ENCODE measurements at places on chromosomes 6 and 20. TPM values are rescaled to one million over a fixed set of nuclear protein-coding genes. Genes with fewer than 3 reads are reported as not detected.

DNA sequence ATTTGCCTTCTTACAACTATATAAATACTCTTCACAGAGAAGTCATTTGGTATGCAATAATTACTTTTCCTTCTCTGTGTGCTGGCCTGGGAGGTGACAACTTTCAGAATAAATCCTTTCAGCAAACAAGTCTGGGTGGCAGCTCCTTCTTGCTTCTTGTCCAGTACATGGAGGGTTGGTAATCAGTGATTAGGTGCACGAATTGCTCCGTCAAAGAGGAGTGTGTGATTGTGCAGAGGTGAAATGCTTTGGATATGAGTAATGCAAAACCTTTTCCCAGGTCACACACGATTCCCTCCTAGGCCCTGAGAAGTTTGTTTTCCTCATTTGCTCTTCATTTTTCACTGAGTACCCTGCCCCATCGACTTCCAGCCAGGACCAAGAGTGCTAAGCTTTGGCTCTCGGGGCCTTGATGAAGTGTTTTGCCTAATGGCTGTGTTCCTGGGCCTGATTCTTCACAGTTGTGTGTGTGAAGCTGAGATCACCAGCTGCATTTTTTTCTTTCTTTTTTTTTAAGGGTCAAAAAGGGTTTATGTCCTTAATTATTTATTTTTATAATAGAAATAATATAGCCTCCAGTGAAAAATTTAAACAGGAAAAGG lies 216.5 kb downstream of the ZMYND8 start:
- no peak for DNase-seq
- no peak overlapping the region for H3K4me3 ChIP-seq
- no peak overlapping the region for H3K27ac ChIP-seq
- H3K36me3 ChIP-seq, result no peaks in the 10 kb centered on the region

Gene DCDC2
- not detected for total RNA-seq

Gene PXDC1
- 310 TPM for total RNA-seq

Gene SLC35D3
- not detected for total RNA-seq

DNA sequence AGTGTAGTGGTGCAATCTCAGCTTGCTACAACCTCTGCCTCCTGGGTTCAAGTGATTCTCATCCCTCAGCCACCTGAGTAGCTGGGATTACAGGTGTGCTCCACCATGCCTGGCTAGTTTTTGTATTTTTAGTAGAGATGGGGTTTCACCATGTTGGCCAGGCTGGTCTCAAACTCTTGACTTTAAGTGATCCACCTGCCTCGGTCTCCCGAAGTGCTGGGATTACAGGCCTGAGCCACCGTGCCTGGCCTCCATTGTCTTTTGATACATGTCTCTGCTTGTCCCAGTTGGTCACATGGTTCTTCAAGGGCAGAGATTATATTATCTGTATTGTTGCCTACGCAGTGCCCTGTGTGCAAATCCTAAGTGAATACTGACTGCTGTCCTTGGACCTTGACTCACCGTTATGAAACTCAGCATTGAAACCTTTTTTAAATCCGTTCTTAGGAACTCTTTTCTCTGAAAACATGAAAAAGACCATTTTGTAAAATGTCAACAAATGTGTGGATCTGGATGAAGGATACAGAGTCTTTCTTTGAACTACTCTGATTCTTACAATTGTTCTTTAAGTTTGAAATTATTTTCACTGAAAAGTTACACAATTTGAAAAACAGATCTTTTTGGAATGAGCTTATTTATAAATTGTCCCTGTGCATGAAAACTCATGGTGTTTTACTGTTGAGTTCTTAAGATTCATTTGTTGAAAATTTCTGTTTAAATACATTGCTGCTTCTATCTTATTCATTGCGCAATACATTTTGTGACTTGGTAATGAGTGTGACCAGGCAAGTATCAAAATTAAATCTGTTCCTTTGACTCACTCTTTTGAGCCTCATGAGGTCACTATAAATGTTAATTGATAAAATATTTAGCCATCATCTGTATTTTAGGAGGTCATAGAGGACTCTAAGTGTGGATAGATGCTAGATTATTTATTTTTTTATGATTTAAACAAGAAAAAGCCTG lies 293.5 kb downstream of the UTRN start:
- no peak overlapping the region for H3K4me3 ChIP-seq
- DNase-seq, result no peak
- H3K4me1 ChIP-seq, result no peaks in the 10 kb centered on the region
- peaks cover 4% of the 10 kb centered on the region for H3K36me3 ChIP-seq

Gene OR2H2
- not detected for total RNA-seq

DNA sequence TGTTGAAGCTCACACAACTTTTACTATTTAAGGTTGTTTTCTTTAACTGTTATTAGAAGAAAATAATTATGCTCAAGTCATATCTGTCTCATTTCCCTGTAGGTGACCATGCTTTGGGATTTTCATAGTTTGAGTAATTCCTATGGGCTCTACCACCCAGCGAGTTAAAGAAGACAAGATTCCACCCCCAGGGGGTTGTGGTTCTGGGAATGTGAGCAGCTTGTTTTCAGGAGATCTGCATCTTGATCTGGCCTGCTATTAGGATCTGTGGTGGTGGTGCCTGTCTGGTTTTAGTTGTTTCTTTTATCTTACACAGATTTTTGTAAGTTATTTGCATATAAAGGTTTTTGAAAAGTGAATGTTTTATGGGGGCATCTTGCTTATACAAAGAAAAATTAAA lies 20.2 kb upstream of the REV3L start:
- no peak for DNase-seq
- no peak overlapping the region for H3K27ac ChIP-seq
- H3K36me3 ChIP-seq, result no peaks in the 10 kb centered on the region
- H3K4me3 ChIP-seq, result no peak overlapping the region

- H3K27me3 ChIP-seq, result no peaks in the 10 kb centered on the region
- no peak overlapping the region for H3K4me3 ChIP-seq
- H3K36me3 ChIP-seq, result no peaks in the 10 kb centered on the region
- no peaks in the 10 kb centered on the region for H3K4me1 ChIP-seq
- DNase-seq, result no peak
Measured at GRCh38 chr6:33886673-33887144, 82.9 kb upstream of the MLN start.

DNA sequence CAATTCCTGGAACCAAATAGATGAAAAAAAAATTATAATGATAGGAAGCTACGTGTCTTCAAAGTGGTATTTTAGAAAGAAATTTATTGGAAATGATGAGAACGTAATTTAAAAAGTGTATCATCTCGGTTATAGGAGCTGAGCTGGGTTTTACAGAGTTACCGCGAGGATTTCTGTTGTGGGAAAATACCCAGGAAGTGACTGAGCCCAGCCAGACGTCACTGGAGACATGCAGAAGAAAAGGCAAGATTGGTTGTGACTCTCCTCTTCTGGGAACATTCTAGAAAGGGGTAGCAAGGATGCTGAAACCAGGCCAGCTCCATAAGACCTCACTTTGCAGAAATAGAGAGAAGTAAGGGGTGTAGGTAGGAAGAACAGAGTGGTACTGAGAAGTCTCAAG lies 95.9 kb upstream of the ADGRF1 start:
- H3K27me3 ChIP-seq, result no peaks in the 10 kb centered on the region
- H3K27ac ChIP-seq, result no peak overlapping the region
- no peaks in the 10 kb centered on the region for H3K36me3 ChIP-seq
- no peak overlapping the region for H3K4me3 ChIP-seq
- H3K4me1 ChIP-seq, result no peaks in the 10 kb centered on the region
- DNase-seq, result no peak

GRCh38 chr6:40408786-40409542 lies 178.2 kb downstream of the LRFN2 start:
- H3K4me3 ChIP-seq, result no peak overlapping the region
- H3K27ac ChIP-seq, result no peak overlapping the region
- no peaks in the 10 kb centered on the region for H3K4me1 ChIP-seq
- no peaks in the 10 kb centered on the region for H3K36me3 ChIP-seq
- no peaks in the 10 kb centered on the region for H3K27me3 ChIP-seq

GRCh38 chr6:17869753-17870050 lies 117.7 kb downstream of the KIF13A start:
- peaks cover 25% of the 10 kb centered on the region for H3K4me1 ChIP-seq
- H3K27me3 ChIP-seq, result no peaks in the 10 kb centered on the region
- DNase-seq, result no peak

Gene ADGRB3
- 4.4 TPM for total RNA-seq

Gene MPC1
- 23.8 TPM for total RNA-seq

GRCh38 chr6:117007659-117008058 lies 130.6 kb downstream of the RFX6 start:
- no peak for DNase-seq
- H3K4me1 ChIP-seq, result no peaks in the 10 kb centered on the region
- no peaks in the 10 kb centered on the region for H3K27me3 ChIP-seq
- H3K4me3 ChIP-seq, result no peak overlapping the region
- H3K36me3 ChIP-seq, result no peaks in the 10 kb centered on the region
- no peak overlapping the region for H3K27ac ChIP-seq

GRCh38 chr6:139230391-139230840 lies 61.4 kb downstream of the TXLNB start:
- H3K4me3 ChIP-seq, result no peak overlapping the region
- no peaks in the 10 kb centered on the region for H3K4me1 ChIP-seq
- H3K36me3 ChIP-seq, result no peaks in the 10 kb centered on the region

GRCh38 chr6:150813993-150814359 lies 51.5 kb upstream of the MTHFD1L start:
- H3K4me1 ChIP-seq, result peaks cover 8% of the 10 kb centered on the region
- H3K36me3 ChIP-seq, result peaks cover 13% of the 10 kb centered on the region
- H3K27me3 ChIP-seq, result no peaks in the 10 kb centered on the region
- peak overlapping the region; percentile 28 for H3K27ac ChIP-seq
- no peak overlapping the region for H3K4me3 ChIP-seq

DNA sequence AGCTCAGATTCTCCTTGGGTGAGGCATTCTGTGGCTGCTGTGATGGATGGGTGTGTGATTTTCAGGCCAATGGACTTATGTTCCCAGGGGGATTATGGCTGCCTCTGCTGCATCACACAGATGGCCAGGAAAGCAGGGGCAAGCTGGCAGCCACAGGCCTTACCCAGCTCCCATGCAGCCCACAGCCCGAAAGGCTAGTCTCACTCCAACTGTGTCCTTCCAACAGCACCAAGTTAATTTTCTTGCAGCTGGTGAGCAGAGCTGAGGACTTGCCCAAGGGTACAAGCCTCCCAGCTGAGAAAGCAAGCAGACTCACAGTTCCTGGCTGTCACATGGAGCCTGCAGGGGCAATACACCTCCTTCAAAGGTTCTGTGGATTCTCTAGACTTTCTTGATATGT lies 155.2 kb upstream of the KHDRBS2 start:
- H3K27me3 ChIP-seq, result no peaks in the 10 kb centered on the region
- no peak overlapping the region for H3K27ac ChIP-seq
- H3K4me1 ChIP-seq, result no peaks in the 10 kb centered on the region
- no peaks in the 10 kb centered on the region for H3K36me3 ChIP-seq
- H3K4me3 ChIP-seq, result no peak overlapping the region

DNA sequence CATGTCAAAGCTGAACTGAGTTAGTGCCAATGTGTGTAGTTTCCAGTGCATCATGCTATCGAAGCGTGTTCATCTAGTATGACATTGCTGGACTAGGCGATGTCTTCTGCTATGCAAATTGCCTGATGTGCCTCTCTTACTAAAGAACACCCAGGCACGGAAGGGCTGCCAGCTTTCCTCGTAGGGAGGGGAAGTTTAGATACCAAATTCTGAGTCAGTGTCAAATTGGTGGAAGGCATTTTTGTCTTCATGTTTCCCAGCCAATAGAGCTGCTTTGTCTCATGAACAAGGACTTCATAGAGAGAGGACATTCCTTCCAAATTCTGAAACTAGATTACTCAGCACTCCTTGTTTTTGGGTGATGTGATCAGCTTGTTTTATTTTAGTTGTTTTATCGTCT lies 320.1 kb downstream of the BTBD3 start:
- H3K4me1 ChIP-seq, result no peaks in the 10 kb centered on the region
- no peak overlapping the region for H3K4me3 ChIP-seq
- no peak for DNase-seq

- no peaks in the 10 kb centered on the region for H3K36me3 ChIP-seq
- no peak overlapping the region for H3K4me3 ChIP-seq
- no peak overlapping the region for H3K27ac ChIP-seq
- no peaks in the 10 kb centered on the region for H3K4me1 ChIP-seq
Measured at GRCh38 chr6:170074907-170075306, 216.0 kb downstream of the DLL1 start.

- DNase-seq, result no peak
- no peaks in the 10 kb centered on the region for H3K4me1 ChIP-seq
- no peaks in the 10 kb centered on the region for H3K27me3 ChIP-seq
- H3K4me3 ChIP-seq, result no peak overlapping the region
- H3K36me3 ChIP-seq, result no peaks in the 10 kb centered on the region
- H3K27ac ChIP-seq, result no peak overlapping the region
Measured at GRCh38 chr6:32369660-32370059, 2.0 kb downstream of the TSBP1 start.

GRCh38 chr6:109743739-109744138 lies 52.6 kb downstream of the FIG4 start:
- no peak overlapping the region for H3K27ac ChIP-seq
- H3K4me3 ChIP-seq, result no peak overlapping the region

GRCh38 chr20:19047951-19048296 lies 164.5 kb upstream of the SLC24A3 start:
- no peak overlapping the region for H3K4me3 ChIP-seq
- H3K27me3 ChIP-seq, result no peaks in the 10 kb centered on the region
- peaks cover 9% of the 10 kb centered on the region for H3K4me1 ChIP-seq

DNA sequence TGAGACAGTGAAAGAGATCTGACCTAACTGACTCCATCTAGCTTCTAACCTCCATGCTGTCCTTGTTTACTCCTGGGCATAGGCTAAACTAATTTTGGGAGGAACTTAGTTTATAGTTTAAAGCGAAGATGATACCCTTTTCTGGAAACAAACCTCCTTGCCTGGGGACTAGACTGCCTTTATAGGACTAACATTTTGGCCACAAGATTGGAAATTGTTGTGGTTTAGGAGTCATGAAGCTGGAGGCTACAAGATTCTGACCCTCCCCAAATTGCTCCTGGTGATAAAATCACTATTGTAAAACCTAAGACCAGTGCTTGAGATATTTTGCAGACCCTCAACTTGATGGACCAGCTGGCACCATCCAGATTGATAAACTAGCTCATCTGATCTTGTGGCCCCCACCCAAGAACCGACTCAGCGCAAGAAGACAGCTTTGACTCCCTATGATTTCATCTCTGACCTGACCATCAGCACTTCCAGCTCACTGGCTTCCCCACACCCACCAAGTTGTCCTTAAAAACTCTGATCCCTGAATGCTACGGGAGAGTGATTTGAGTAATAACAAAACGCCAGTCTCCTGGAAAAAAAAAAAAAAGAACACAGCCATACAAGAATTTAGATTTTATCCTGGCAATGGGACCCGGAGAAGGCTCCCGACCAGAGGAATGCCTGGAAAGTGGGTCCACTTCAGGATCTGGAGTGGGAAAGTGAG lies 63.0 kb downstream of the ABHD12 start:
- no peaks in the 10 kb centered on the region for H3K27me3 ChIP-seq
- no peaks in the 10 kb centered on the region for H3K4me1 ChIP-seq
- H3K4me3 ChIP-seq, result no peak overlapping the region
- peaks cover 4% of the 10 kb centered on the region for H3K36me3 ChIP-seq
- no peak overlapping the region for H3K27ac ChIP-seq

Gene VEGFA
- 110 TPM for total RNA-seq

- DNase-seq, result no peak
- no peak overlapping the region for H3K4me3 ChIP-seq
- no peaks in the 10 kb centered on the region for H3K27me3 ChIP-seq
- H3K36me3 ChIP-seq, result no peaks in the 10 kb centered on the region
- H3K4me1 ChIP-seq, result no peaks in the 10 kb centered on the region
Measured at GRCh38 chr6:119449331-119450156, 100.0 kb upstream of the MAN1A1 start.

Gene SLC35F1
- not detected for total RNA-seq

All from ascending aorta (tissue), 2 donors.